NB4 (cell line): ENCODE measurements at places on chromosomes 7 and 10.

DNA sequence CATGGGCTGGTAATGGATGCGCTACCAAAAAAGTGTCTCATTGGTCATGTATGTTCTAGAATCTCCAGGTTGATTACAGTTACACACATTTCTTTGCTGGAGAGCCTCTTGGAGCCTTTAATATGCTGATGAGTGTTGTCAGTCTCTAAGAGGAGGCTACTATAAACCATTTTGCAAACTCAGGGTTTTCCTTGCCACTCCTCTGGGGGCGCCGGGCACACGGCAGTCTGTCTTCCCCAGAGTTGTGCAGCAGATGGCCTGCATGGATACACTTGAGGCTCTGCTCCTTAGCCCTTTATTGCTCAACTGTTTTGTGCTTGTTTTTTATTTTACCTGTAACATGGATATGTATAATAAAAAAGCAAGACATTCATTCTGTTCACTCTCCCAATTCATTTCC, 196.5 kb downstream of the ACTR3B start:
- peak; percentile 18 for DNase-seq

- no peak for DNase-seq
These were observed 820 bp downstream of the BBS9 start for GRCh38 chr7:33130184-33130583.

GRCh38 chr10:129866894-129867293, 97.2 kb downstream of the EBF3 start:
- DNase-seq = no peak

DNA sequence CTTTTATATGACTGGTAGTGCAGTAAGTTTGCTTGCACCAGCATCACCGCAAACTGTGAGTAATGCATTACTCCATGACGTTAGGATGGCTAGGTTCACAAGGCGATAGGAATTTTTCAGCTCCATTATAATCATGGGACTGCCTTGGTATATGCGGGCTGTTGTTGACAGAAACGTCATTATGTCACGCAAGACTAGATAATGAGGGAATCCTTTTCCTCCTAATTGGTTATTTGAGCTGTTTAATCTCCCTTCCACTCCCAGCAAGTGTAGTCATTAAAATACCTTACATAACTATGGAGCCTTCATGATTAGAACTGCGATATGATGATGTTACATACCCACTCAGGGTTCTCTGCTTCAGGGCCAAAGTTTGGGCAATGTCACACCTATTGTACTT, 17.3 kb downstream of the KLLN start:
- DNase-seq = no peak

DNA sequence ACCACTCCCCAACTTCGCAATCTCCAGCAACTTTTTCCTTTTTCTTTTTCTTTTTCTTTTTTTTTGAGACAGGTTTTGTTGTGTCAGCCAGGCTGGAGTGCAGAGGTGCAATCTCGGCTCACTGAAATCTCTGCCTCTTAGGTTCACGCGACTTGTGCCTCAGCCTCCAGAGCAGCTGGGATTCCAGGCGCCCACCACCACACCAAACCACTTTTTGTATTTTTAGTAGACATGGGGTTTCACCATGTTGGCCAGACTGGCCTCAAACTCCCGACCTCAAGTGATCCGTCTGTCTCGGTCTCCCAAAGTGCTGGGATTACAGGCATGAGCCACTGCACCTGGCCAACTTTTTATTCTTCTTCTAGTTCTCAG, 55.0 kb downstream of the KIAA1549 start:
- no peak for DNase-seq

GRCh38 chr7:2921653-2922347, 77.7 kb upstream of the GNA12 start:
- no peak for DNase-seq

DNA sequence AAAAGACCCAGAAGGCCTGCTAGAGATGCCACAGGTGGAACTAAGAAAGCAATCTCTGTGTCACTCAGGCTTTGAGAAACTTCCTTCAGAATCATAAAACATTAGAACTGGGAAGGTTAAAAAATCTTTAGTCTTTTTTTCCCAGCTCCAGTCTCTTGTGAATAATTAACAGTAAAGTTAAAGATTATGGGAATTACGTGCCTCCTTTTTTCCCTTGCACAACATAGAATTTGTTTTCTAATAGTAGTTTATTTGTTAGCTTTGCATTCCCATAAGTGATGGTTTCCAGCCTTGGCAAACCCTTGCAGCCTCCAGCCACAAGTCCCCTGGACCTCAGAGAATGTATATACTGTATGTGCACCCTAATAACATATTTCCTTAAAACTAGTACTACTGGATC, 128.3 kb downstream of the TPST1 start:
- no peak for DNase-seq

GRCh38 chr10:101880232-101880573, 36.6 kb upstream of the KCNIP2 start:
- DNase-seq = no peak

GRCh38 chr7:157817433-157817832, 480.6 kb downstream of the DNAJB6 start:
- no peak for DNase-seq

DNA sequence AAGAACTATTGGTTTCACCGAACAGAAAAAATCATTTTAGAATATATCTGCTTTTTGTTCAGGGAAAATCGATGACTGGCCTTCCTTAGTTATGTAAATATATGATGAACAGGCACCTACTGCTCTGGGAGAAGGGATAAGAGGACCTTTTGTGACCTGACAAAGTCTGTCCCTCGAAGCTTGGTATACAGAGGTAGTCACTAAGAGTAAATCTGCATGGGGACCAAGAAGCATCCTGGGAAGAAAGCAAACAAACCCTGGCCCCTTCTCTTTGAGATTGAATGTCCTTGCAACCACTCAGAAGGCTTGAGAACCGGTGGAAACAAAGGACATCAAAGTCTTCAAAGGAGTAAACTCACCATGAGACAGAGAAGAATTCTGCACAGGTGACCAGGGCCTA, 52.3 kb downstream of the SKIDA1 start:
- no peak for DNase-seq

- peak; percentile 33 for DNase-seq
These were observed 48.7 kb downstream of the UPF2 start for GRCh38 chr10:11993834-11994468.

DNA sequence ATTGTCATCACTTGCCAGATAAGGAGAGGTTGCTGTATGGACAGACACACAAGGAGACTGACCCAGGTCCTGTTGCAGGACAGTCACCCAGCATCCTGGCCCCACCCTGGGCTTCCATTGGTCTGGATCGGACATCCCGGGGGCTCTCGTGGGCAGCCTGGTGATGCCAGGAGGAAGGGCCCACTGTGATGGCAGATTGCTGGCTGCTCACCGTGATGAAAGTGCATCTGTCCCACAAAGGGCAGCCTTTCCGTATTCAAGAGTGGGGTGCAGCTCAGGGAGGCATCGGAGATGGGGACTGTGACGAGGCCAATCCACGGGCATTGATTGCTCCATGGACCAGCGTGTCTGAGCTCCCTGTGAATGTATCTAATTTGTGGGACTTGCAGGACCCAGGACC, 41.3 kb downstream of the PRKAG2 start:
- no peak for DNase-seq

DNA sequence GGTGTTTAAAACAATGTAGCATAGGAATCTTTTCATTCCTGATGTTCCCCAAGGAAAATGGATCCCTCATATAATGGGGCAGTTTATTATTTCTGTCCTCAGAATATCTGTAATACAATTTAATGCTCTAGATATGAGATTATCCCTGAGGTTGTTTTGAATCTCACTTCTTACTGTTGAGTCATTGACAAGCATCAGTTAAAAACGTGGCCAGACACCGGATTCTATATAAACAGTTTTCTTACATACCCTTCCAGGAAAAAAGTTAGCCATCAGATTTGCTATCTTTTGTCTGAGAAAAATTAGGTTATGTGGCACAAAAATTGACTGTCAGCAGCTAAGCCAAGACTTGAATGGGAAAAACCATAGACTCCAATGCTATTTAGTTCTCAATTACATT, 539.8 kb upstream of the CELF2 start:
- DNase-seq = no peak

- DNase-seq = peak; percentile 35
These were observed 2.6 kb upstream of the SAMD8 start for GRCh38 chr10:75108684-75109458.

DNA sequence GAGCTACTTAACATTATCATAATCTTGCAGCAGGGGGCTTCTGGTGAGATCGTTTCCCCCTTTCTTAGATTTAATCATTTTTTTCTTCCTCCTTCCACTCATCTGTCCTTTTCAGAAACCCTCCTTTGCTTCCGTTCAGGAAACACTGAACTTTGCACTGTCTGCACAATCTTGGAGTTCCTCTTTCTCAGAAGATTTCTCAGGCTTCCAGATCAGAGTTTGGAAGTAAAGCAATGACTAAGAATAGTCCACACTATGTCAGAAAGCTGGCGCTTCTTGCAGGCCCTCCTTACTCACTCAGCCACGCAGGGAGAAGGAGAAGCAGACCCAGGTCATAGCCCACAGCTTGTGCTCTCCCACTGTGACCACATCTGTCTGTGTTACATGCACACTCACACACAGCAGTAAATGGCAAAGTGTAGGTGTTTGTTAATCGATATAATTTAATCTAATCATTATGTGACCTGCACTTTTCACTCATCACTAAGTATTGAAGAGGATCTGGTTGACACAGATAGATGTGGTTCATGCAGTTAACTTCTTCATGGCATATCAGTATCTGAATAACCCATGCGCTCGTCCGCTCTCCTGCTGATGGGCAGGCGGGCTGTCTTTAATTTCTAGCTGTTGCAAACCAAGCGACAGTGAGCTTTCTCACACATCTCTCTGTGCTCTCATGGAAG, 30.2 kb downstream of the ALOX5 start:
- DNase-seq = peak; percentile 78

DNA sequence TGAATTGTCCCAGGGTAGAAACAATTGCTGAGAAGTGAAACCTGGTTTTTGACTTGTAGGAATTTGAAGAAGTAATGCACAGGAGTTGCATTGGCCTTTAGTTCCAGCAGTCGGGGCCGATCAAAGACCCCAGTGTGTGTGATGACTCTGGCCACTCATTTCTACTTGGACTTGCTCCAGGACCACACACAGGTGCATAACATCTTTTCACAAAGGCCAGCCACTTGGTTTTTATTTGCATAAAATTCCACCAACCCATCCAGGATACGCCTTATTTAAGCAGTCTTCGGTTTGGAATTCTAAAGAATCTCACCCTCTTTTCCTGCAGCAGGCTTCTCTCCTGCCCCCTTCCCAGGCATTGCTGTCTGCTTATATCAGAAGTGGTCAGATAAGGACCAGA, 162.0 kb upstream of the HABP2 start:
- DNase-seq = no peak

DNA sequence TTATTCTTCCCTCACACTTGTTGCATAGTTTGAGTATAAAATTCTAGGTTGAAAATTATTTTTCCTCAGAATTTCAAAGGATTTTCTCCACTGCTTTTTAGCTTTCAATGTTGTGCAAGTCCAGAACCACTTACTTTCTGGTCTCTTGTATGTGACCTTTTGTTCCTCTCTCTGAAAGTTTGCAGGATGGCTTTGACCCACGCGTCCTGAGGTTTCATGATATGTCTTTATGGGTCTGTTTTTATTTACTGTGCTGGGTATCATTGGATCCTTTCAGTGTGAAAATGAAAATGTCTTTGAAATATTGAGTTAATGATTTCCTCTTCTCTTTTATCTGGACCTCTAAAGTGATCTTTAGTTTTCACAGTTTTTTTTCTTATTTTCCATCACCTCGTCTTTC, 38.5 kb downstream of the C1GALT1 start:
- no peak for DNase-seq

DNA sequence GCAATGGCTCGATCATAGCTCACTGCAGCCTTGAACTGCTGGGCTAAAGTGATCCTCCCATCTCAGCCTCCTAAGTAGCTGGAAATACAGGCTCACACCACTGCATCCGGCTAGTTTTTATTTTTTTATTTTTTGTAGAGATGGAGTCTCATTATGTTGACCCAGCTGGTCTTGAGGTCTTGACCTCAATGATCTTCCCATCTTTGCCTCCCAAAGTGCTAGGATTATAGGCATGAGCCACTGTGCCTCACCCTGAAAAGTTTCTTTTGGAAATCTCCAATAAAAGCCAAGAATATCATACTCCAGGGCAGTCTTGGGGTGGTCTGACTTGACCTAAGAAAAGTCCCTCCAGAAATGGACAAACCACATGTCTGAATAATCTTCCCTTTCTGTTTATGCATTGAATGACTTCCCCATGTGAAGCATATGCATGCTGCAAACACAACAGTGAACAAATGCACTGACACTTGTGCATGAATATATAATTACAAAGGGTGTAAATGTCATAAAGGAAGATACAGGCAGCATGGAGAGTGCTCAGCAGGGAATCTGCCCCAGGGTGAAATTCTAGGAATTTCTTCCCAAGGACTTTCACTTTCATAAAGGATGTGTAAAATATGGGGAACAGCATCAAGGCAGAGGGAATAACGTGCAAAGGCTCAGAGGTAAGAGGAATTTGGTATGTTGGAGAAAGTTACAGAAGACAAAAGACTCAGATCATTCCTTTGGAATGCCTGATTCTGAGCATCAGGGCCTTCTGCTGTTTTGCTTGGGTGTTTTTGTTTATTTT, 142.4 kb upstream of the LYZL1 start:
- DNase-seq = no peak

DNA sequence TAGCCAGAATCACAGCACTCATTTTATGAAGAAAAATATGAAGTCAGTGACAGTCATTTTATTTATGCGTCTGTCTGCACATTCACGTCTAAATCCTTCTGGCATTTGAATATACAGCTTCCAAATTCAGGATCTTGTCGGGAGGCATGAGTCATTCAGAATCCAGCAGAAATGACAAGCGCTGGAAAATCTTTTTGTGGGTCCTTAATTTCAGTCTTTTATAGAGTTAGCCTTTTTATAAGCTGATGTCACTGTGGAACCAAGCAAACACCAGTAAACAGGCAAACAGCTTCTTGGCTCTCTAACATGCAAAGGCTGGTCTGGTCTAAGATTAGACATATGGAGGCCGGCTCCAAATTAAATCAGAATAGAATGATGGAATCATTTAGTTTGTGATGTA, 388.2 kb upstream of the TEX47 start:
- DNase-seq = no peak

DNA sequence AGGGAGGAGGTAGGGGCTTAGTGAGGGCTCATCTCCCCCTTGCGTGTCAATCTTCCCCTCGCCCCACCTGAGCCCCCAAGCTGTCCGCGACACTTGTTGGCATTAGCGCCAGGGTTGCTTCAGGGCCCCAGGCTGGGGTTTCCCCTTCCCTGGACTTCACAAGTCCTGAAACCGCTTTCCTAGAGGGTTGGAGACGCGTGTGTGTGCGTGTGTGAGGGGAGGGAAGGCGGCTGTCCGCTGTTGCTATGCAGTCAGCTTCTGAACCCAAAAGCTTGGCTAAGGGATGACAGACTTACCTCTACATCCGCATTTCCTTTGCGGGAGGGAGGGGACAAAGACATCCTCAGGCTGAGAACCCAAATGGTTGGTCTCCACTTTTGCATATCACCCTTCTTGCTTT, 803 bp downstream of the GOLGA7B start:
- peak; percentile 29 for DNase-seq

GRCh38 chr7:80273327-80273726, 138.7 kb downstream of the GNAI1 start:
- DNase-seq = no peak

GRCh38 chr10:86042161-86042560, 324.4 kb downstream of the GRID1 start:
- peak; percentile 16 for DNase-seq
